ENCODE measurements at places on chromosomes 2 and 18.

DNA sequence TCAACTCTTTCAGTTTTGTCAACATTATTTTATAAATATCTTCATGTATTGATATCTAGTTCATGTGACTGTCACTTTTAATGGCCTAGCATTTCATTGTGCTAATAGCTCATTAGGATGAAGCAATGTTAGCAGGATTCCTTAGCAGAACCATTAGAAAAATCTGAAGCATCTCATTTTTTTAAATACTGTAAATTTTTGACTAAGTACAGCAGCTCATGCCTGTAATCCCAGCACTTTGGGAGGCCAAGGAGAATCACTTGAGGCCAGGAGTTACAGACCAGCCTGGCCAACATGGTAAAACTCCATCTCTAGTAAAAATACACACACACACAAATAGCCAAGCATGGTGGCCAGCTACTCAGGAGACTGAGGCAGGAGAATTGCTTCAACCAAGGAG lies 15.6 kb upstream of the ANTXR1 start:
- no peak for DNase-seq

DNA sequence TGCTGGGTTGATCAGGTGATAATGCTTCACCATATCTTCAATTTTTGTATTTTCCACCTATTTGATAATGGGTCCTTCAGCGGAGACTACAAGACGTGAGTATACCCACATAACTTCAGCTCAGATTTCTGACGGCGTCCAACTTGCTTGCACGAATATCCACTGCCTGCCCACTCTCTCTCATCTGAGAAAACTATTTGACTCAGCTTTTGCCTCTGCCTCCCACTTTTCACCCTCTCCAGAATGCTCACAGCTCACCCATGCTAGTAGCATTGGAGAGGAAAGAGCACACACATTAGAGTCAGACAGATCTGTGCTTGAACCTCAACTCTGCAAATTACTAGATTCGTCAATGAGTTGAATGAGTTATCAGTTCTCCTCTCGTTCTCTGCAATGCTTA lies 166.8 kb downstream of the BCL2 start:
- DNase-seq, result no peak

DNA sequence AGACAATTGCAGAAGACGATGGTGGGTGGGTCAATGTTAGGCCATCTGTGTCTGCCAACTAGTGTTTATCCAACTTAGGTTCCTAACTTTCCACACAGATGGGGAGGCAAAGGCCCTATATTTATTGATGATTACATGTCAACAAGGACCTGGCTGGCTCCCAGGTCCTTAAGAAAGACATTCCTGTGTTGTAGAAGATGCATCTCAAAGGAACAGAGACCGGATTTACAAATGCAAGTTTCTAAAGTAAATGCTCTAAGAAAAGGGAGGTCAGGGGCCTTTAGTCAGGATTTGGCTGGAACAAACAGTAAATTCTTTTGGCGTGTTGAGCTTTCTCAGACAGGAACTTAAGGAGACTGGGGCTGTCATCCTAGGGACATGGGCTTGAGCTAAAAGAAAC lies 175.0 kb downstream of the SH3BP4 start:
- no peak for DNase-seq

GRCh38 chr2:21567395-21567794 lies 443.6 kb downstream of the TDRD15 start:
- no peak for DNase-seq

DNA sequence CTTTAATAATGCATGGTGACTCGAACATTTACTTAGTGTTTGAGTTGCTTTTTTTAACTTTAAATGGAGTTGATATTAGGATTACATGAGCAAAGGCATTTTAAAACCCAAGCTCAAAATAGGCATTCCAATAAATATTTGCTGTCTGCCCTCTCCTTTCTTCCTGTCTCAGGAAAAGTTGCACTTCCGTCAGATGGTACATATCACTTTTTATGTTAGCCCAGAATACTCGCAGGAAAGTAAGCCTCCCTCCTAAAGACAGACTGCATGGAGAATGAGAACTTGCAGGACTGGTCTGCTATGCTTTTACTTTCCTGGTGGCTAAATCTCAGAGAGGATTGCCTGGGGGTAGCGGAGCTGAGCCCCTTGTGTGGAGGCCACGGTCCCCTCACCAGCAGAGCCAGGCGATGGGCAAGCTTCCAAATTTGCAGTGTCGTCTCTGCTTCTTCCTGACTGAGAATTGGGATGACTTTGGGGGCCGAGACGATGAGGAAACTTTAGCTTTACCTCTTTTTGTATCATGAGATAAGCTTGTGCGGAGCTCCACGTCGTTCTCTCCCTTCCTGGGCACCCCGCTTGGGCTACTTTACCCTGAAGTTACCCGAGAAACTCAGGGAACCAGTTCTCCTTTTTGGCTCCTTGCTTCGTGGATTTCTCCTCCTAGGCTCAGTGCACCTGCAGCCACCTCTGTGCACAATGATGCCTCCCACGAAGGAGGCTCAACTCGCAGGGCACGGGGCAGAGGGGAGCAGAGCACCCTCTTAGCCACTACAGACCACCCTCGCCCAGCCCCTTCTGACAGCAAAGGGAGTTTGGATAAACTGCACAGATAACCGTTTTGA lies 223.3 kb downstream of the SH3RF3 start:
- DNase-seq, result peak; percentile 37

DNA sequence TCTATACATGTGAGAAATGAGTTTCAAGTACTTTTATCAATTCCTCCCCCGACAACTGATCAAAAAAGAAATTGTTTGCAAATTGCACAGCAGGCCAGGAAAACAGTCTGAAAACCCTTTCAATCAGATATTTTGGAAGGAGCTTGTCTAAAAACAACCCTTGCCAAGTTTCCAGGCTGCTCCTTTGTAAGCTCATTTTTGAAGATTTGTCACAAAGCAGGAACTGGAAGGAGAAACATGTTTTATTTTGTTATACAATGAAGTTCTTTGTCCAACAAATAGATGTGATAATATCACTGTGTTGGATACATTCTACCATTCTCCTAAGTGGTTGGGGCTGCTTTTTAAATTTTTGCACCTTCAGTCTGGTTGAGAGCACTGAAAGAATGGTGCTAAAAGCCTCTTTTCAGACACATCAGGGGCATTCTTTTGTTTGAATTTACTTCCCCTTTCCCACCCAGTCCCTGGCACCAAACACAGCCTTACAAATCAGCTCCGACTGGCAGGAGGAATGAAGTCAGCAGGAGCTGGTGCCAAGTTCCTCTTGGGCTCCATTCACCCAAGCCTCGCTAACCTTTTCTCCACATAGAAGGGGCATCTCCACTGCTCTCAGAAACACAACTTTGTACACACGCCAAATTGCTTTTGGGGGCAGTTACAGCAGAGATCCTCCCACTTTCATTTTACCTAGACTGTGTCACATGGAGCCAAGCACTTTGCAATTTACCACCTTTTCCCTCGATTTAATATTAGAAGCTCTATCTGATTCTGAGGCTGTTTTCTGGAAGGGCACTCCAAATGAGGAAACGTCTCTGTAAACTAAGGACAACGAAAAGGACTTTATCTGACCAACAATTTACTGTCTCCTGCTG lies 88.0 kb downstream of the C1D start:
- no peak for DNase-seq

DNA sequence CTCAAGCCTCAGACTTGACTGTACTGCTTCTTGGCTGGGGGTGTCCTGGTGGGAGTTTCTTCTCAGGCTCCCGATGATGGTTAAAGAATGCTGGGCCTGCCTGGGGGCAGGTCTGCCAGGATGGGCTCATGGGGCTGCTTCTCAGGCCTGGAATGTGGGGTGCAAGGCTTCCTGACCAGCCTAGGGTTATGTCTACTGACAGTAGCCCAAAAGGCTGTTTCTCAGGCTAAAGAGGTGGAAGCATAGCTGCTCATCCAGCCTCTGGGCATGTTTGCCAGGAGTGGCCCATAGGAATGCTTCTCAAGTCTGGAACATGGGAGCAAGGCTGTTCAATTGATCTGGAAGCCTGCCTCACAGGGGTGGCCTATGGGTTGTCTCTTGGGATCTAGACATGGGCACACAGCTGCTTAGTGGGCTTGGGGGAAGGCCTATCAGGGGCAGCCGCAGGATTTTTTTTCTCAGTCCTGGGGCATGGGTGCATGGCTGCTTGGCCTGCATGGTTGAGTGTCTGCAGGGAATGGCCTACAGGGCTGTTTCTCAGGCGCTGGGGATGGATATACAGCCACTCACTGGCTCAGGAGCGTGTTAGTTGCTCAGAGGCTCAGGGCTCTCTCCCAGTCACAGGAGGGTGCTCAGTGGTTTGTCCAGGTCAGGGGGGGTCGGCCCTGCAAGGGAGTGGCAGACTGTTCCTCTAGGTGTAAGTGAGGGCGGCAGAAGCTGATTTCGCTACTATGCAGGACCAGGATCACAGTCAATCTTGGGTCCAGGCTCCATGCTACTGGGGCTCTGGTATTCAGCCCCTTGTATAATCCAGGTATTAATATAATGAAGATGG lies 617.3 kb upstream of the REG3G start:
- no peak for DNase-seq

DNA sequence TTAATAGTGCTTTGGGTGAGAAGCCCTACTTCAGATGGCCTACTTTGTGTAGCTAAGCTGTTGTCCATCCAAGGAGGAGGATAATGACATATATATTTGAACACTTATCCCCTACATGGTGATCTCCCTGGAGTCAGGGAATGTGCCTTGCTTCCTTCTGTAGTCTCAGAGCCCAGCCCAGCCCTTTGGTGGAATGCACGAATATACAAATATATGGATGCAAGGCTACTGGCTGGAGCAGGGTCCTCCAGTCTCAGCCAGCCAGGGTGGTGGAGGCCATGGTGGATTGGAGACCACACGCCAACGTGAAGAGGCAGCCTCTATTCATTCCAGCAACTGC lies 150.6 kb upstream of the RIOK3 start:
- no peak for DNase-seq

GRCh38 chr2:26581266-26581990 lies 59.7 kb downstream of the CIB4 start:
- DNase-seq, result peak; percentile 25

- DNase-seq, result no peak
These were observed 23.9 kb downstream of the CFAP65 start for GRCh38 chr2:219017201-219017931.

DNA sequence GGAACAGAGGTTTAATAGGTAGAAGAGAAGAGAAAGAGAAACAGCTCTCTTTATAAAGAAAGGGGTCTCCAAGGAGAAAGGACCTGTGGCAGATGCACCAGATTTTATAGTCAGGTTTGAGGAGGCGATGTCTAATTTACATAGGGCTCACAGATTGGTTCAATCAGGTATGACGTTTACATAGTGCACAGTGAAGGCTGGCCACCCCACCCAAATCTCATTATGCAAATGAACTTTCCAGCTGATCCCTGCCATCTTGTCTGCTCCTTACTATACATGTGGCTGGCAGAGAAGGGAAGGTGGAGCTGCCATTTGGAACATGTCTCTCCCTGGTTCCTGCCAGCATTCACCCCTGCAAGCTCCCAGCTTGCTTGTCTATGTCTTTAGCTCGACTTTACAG lies 557.8 kb downstream of the SUCLG1 start:
- no peak for DNase-seq

DNA sequence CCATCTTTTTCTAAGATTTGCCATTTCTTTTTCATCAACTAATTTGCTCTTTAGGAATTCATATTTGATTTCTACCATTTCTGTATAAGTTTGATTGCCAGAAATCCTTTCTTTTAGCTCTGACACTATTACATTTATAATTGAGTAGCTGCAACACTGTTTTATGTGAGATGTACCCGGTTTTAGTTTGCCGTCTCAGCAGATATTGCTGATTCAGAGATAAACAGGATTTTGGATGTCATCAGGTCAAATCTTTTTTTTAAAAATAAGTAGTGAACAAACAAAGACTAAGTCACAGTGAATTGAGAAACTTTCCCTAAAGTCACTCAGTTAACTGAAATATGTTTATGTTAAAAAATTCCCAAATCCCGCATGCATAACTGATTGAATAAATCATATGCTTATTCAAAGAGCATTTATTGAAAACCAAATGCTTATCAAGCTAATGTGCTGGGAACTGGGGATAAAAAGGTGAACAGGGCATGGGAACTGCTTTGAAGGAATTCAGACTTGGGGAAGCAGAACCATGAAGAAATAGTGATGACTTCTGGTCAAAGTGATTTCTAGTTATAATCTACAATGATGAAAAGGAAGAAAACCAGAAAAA lies 19.5 kb upstream of the CCDC102B start:
- DNase-seq, result no peak

GRCh38 chr2:112095681-112096080 lies 40.6 kb downstream of the TMEM87B start:
- DNase-seq, result no peak

DNA sequence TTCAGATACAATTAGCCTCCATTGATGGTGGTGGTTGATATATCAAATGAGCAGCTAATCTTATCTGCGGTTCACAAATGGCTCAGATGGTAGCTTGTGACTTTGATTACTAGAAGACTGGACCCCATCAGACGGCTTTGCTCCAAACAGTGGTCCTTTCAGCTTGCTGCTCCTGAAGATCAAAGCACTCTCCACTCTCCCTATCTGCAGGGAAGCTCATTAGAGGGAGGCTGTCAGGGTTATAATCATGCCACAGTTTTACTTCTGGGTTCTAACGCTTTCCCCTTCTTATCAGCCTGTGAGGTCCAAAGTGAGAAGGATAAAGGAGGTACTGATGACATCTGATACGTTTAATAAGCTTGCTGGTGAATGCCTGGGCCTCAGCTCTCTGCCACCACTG lies 247.1 kb upstream of the NT5C1B start:
- DNase-seq, result no peak

GRCh38 chr2:100796499-100797100 lies 23.3 kb upstream of the NPAS2 start:
- DNase-seq, result no peak

DNA sequence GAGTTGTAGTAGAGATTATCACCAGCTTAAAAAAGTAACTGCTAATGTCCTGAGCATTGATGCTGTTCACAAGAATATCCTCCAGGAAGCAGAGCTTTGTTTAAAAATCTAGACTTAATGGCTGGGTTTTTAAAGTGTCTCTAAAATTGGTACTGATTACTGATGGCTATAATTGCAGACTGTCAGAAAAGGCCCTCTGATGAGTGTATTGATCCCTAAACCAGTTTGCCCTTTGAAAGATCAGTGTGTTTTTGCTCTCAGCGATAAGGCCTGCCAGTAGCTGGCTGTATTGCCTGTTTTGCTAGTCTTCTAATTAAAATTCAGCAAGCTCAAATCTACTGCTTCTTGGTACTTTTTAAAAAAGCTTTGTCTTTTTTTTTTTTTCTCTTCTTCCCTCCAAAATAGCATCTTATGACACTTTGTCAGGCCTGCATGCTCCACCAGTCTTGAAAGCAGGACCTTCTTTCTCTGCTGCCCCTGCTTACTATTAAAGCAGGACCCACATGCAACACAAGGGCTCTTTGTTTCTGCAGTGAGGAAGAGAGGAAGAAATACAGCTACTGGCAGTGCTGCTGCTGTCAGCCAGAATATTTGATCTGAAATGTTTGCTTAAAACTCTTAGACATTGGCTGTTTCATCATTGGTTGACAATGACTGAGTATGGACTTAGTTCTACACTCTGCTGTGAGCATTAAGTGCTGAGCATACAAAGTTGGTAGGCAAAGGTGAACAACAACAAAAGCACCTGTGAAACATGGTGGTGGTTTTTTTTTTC lies 1.8 kb downstream of the SEC11C start:
- DNase-seq, result no peak
